ENCODE measurements at places on chromosomes 2 and 18.

DNA sequence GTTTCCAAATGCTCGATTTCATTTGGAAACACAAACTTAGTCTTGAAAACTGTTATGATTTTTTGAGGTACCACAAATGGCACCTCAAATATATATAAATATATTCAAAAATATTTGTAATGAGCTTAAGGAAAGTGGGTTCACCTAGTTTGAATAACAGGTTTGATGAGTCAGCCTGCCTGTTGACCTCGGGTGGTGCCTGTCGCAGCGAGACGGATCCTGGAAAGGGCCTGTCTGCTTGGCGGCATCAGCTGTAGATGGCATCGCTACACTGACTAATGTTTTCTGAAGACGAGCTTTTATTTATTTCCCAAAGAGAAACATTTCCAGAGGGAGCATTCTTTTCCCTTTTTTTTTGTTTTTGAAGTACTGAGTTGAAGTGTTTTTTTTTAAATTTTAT is 6.9 kb downstream of the ALLC start:
- DNase-seq, result no peak

DNA sequence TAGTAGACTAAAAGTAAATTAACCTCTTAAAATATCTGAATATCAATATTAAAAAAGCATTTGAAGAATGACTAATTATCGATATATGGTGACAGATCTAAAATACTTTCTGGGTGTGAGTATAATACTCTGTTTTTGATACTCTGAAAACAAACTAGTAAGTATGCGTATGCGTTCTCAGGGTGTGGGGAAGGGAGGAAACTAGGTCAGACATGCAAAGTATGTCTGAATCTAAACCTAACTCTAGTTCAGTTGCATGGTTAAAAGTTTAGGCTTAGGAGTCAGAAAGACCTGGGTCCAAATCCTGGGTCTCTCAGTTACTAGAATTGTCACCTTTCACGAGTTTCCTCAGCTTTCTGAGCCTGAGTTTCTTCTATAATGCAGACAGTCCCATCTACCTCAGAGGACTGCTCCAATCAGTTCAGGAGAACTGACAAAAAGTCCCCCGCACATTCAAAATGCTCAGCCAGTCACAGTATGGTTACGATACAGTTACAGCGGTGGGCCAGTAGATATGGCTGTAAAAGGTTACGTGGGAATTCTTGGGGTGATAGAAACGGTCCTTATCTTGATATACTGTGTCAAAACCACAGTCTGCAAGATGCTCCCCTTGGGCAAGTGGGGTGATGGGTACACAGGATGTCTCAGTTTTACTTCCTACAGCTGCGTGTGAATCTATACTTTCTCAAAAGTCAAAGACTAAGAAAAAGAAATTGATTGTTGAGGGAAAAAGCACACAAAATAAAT is 29.2 kb downstream of the UNC50 start:
- DNase-seq, result no peak

DNA sequence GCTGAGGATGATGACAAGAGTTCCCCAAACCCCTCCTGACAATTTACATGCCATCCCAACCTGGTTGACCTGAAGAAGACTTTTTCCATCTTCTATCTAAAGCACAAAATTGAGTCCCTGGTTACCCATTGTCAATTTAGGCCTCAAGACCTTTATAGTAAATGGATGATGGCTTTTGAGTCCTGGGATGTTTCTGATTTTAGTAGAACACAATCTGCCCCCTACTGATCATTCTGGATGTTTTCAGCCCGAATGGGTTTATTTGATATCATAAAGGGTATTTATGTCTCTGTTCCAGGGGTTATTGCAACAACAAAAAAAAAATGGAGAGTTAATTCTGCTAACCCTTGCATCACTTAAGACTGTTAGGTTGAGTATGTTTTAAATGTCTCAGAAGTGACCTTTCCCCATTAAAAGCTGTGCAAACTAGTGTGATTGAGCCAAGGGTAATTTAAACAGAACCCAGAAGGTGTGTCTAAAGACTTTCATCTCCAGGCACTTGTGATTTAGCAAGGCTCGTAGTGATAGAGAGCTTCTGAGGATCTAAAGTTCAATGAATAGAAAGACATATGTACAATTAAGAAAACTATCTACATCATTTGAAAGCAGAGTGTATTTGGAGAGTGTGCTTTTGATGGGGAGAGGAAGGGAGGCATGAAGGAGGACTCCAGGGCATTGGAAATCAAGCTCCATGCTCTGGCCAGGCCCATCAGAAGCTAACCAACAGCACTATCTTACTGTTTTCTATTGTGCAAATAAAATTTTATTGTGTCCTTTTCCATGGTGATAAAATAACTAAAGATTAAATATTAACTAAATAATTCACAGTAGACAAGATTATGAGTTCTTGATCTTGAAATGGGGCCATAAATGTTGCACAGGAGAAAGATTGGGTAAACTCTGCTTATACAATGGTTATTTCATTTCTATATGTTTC is 96.6 kb upstream of the NOSTRIN start:
- DNase-seq, result peak; percentile 57

DNA sequence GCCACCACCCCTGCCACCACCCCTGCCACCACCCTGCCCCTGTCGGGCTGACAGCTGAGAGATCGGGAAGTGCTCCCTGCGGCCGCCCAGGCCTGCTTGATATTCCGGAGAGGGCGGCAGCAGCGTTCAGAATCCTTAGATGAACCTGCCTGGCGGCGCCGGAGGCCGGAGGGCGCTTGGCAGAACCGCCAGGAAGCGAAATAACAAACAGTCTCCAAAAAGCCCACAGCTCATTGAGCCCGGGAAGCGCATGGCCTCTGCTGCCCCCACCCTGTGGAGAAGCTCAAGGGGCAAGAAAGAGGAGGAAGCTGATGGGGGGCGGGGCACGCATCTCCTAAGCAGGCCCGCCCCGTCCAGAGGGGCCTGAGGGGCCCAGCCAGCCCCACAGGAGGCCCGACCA is 92.2 kb upstream of the MBOAT2 start:
- no peak for DNase-seq

DNA sequence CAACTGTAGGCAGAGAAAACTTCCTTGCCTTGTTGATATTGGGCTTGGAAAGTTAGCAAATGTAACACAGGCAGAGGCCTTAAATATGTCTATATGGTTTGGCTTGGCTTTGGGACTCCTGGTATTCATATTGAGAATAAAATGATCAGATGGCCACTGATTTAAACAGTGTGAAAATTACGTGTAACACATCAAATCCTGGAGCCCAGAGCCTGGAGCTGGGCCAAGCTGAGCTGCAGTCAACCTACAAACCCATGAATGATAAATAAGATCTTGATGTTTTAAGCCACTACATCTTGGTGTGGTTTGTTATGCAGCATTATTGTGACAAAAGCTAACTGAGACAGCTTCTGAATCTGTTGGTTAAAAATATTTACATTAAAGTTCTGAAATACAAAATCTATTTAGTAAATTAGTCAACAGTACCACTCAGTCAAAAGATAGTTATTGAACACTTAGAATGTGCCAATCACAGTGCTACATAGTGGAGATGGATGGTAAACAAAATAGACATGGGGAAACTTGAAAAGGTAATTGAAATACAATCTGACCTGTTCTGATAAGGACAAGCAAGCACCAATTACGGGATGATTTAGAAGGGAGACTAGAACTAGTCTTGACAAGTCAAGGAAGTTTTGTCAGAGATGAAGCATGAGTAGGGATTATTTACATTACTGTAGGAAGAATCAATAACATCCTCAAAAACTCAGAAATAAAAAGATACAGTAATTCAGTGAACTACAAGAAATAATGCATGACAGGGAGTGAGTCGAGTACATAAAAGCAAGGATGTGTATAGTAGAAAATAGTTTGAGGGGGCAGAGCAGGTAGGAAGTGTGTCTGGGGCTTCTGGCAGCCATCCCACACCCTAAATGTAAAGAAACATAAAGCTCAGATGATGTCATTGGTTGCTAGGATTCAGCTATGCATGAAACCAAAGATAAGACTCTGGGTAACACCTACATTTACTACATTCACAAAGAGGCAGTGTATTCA is 157.7 kb downstream of the HNMT start:
- no peak for DNase-seq

DNA sequence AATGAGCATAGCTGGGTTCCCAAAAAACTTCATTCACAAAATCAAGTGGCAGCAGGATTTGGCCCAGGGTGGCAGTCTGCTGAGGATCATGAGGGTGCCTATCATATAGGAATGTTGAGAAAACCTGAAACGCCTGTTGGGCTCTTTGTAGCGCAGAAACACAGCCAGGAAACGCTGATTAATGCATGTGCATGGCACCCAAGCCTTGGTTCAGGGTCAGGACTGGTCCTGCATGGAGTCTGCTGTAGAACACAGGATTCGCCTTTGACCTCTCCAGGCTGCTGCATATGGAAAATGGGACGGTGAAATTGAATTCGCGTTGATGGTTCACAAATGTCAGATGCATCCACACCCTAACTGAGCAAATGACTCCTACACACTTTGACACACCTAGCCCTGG is 227.9 kb upstream of the COPS8 start:
- DNase-seq, result no peak

DNA sequence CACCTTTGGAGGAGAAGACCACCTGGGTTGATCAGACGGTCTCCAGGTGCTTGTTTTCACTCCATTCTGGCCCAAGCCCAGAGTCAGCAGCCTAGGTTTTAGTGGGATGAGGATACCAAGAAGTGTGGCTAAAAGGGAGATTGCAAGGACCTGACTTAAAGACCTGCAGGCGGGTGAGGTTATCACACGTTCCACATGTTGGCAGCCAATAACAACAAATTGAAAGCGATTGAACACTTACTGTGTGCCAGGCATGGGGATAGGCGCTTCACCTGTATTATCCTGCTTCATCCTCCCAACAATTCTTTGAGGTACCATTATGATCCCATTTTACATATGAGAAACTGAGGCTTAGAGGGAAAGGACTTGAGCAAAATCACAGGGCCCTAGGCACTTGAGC is 5.0 kb downstream of the ARL4C start:
- DNase-seq, result no peak

DNA sequence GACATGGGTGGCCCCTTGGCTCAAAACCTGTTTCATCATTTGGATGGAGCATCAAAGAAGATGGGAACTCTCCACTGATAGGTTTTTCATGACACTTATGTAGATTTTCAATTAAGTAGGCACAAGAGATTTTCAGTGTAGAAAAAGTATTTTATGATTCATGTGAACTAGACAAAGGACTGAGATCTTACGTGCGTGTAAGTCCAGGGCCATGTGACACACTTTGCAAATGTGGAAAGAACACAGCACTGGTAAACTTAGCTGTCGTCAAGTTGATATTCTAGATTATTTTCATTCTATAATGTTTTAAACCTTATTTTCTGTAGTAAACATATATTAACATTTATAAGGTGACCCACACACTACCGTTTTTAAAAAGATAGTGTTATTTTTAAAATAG is 37.4 kb downstream of the RNF144A start:
- DNase-seq, result no peak

DNA sequence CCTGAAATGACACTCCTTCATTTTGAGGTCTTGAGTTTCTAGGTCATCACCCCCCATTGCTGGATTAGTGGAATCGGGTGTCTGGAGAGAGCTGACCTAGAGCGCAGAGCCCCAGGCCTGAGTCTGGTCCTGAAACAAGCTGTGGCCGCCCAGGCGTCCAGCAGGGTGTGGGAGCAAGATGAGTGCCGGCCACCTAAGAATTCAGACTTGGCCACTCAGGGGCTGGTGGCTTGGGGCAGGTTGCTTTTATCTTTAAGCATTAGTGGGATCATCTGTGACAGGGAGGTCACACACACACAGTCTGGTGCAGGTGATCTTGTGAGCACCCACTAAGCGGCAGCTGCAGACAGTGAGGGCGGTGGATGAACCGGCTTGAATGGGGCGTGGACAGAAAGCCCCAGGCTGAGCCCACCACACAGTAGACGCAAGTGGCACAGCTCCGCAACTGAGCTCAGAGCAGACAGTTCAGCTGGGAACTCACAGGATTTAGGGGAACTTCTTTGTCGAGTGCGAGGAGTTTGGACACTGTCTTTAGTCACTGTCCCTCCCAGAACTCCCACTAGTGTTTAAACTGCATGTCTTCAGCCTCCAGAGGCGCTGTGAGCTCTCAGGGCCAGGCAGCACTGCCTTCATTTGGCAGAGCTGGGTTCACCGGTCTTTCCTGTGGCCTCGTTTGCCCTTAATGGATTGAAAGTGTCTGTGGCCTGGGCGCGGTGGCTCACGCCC is 21.5 kb downstream of the ITGB1BP1 start:
- no peak for DNase-seq

DNA sequence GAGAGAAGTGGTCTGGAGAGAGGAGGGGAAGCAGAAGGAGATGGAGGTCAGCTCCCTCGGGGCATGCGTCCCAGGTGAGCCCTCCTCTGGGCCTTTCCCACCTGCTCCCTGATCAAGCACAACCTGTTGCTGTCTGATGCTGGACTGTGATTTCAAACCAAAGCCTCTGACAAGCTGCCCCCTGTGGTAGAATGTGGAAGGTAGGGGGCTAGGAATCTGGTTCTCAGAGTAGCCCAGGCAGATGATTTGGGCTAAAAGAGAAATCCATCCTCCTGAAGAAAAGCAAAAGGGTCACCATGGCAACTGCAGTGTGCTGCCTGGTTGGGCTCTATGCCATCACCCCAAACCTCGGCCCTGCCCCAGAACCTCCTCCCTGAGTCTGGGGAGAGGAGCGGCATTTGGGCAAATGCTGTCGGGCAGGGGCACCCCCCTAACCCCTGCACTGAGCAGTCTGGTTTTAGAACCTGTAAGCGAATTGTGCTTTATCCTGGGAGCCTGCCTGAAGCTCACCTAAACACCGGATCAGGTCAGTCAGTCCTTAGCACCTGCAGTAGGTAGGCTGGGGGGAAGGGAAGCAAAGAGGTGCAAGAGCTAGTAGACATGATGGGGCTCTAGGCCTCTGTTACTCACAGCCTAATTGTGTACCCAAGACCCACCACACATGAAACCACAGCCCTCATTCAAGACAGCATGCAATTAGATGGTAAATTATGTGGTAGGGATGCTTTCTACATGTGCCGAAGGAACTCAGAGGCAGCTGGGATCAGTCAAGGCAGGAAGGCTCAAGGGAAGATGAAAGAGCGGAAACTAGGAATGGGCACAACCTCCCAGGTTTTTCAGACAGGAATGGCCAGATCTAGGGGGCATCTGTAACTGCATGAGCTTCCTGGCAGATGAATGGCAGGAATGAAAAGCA is 83.5 kb downstream of the DNMT3A start:
- DNase-seq, result no peak

- DNase-seq, result no peak
Observed at GRCh38 chr2:47725808-47726207, 57.1 kb upstream of the MSH6 start.

- no peak for DNase-seq
Observed at GRCh38 chr2:233532971-233533370, 33.6 kb downstream of the USP40 start.

DNA sequence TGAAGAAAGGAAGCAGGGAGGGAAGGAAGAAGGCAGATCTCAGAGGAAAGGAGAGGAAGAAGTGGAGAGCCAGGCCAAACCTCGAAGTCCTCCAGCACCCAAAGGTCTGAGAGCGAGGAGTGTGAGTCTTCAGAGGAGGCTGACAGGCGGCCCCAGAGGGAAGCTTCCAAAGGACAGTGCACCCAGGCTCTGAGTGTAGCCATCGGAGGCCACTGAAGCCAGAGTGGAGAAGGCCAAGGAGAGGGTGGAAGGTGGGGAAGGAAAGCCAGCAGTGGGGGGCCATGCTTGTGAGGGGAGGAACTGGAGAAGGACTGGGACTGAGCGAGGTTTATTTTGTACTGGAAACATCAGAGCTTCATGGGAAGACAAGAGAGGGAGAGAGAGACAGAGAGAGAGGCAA is 6.0 kb downstream of the ATP6V1B1 start:
- DNase-seq, result no peak

GRCh38 chr2:181790716-181791649 is 100.5 kb upstream of the ITPRID2 start:
- peak; percentile 55 for DNase-seq

- DNase-seq, result no peak
Observed at GRCh38 chr2:67055387-67056304, 341.5 kb upstream of the ETAA1 start.

- DNase-seq, result no peak
Observed at GRCh38 chr18:28541276-28541930, 364.5 kb upstream of the CDH2 start.

Data from NB4 (cell line).